ENCODE measurements at places on chromosomes 5 and 9.

DNA sequence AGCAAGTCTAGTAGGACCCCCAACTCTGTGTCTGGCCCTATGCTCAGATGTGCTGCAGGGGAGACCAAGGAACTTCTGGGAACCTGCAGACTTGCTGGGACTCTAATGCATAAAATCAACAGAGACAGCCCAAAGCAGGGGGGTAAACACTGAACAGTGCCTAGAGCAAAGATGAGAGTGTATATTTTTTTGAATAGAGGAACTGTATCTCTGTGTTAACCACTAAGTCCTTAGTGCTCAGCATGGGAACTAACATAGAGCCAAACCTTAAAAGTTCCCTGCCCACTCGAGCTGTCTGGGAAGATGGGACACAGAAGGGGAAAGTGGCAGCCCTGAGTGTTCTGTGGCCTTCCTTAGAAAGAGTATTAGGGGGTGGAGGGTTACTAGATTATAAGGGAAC, 51.9 kb downstream of the C5orf15 start:
- no peak for DNase-seq

- DNase-seq, result no peak
Observed at GRCh38 chr5:112142769-112143270, 276.3 kb downstream of the EPB41L4A start.

DNA sequence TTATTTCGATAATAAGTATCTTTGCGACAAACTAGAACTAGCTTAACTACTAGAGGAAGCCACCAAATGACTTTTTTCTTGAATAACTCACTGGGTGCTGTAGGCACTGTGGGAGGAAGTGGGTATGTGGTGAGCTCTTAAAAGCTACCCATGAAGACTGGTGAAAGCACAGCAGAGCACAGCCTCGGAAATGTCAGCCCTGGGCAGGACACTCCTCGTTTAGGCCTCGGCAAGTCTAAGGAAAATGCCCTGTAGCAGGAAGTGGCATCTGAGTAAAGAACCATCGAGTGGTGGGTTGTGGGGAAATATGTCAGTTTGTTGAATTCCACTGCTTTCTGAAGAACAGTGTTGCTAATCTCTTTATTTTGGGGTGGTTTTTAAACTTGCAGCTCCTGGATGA, 44.0 kb upstream of the NCS1 start:
- no peak for DNase-seq

GRCh38 chr9:114308361-114308950, 14.4 kb upstream of the ORM1 start:
- DNase-seq, result no peak

GRCh38 chr5:37710965-37711364, 128.9 kb downstream of the GDNF start:
- DNase-seq, result no peak
